ENCODE measurements at places on chromosomes 1 and 21. TPM values are rescaled to one million over a fixed set of nuclear protein-coding genes. Genes with fewer than 3 reads are reported as not detected.

FMO3 gene
- not detected for total RNA-seq

MFAP2 gene
- 0.54 TPM for total RNA-seq

LRRC71 gene
- 0.21 TPM for total RNA-seq

PCBP3 gene
- total RNA-seq, result 1.5 TPM

NECAP2 gene
- total RNA-seq, result 40.5 TPM

MMP23B gene
- total RNA-seq, result 0.73 TPM

CLIC6 gene
- 0.07 TPM for total RNA-seq

CASQ2 gene
- not detected for total RNA-seq

PGLYRP3 gene
- not detected for total RNA-seq

DDAH1 gene
- 6.8 TPM for total RNA-seq

SELP gene
- not detected for total RNA-seq

BARHL2 gene
- not detected for total RNA-seq
